ENCODE measurements at places on chromosomes 3 and 15. TPM values are rescaled to one million over a fixed set of nuclear protein-coding genes. Genes with fewer than 3 reads are reported as not detected.

GRCh38 chr15:25670025-25670554, 193.0 kb downstream of the ATP10A start:
- H3K4me3 ChIP-seq, result no peak overlapping the region
- H3K36me3 ChIP-seq, result no peaks in the 10 kb centered on the region
- no peak for DNase-seq
- no peaks in the 10 kb centered on the region for H3K4me1 ChIP-seq

GRCh38 chr15:48052946-48053345, 67.8 kb upstream of the SLC24A5 start:
- no peak for DNase-seq
- H3K36me3 ChIP-seq, result peaks cover 4% of the 10 kb centered on the region
- no peaks in the 10 kb centered on the region for H3K4me1 ChIP-seq

DNA sequence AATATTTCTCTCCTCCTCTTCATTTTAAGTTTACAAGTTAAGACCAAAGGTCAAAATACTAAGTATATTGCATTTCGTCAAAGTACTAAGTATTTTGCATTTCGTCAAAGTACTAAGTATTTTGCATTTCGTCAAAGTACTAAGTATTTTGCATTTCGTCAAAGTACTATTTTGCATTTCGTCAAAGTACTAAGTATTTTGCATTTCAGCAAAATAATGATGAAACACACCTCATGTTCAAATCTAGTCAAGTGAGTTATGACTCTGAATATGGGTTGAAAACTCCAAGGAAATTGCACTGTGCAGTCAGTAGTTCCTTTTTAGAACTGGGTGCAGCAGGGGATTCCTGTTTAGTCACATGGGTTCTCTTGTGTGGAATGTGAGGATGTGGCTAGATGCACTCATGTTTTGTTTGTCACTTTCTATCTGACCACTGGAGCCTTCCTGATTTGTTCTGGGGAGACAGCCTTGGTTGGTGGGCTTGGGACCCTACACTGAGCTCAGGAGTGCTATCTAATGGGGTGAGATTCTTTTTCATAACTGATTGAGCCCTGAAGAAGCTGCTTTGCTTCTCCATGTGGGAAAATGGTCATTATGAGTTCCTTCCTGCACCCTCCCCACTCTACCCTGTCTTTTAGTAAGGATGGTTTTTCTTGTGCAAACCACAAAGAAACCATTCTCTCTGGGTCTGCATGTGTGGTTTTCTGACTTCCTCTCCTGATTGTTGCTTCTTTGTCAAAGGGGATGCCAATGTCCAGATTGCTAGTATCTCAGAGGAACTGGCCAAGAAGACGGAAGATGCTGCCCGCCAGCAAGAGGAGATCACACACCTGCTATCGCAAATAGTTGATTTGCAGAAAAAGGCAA, 73.4 kb downstream of the CCK start:
- no peaks in the 10 kb centered on the region for H3K27me3 ChIP-seq
- H3K4me3 ChIP-seq, result no peak overlapping the region
- no peak for DNase-seq
- no peak overlapping the region for H3K27ac ChIP-seq

CGNL1 gene
- not detected for total RNA-seq
